Stimulated activated CD4-positive, alpha-beta T cell treated with anti-CD3 and anti-CD28 coated beads, Interleukin-1b, Interleukin-23, amount 100 ng/mL, for 1 hour (primary cell): ENCODE measurements at places on chromosomes 5 and 9.
A peak's percentile ranks its signal among the peaks of the same experiment; 100 is the strongest.

GRCh38 chr9:116383936-116384335, 230.3 kb downstream of the PAPPA start:
- no peak for DNase-seq

DNA sequence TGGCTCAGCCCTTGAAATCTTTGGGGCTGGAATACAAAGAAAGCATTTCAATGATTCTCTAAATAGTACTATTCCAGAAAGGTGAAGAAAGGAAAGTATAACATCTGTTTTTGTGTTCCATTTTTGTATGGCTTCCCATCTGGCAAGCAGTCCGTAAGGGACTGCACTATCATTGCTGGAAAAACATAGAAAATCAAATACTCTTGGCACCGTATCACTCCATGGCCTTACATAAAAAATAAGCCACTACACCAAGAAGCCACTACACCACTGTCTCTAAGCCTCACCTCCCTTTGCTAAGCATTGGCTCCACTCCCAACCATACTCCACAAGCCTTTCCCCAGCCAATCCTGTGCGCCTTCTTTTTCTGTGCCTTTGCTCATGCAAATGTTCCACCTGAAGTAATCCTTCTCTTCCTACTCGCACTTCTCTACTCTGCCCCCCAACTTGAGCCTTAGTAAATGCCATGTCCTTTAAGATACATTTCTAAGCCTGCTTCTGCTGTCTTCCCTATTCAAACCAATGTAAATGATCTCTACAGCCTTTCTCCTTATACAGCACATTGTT, 454.6 kb upstream of the TUSC1 start:
- DNase-seq = no peak

- DNase-seq = no peak
Measured at GRCh38 chr9:137550231-137550621, at the start of gene PNPLA7. TSS of gene PNPLA7 (minus strand) at chr9:137550402. CDS start at chr9:137550197, 205 bp downstream.

- no peak for DNase-seq
Measured at GRCh38 chr5:102918986-102919610, 164.0 kb downstream of the PAM start.

- DNase-seq = no peak
Measured at GRCh38 chr5:98200726-98201541, 572.5 kb upstream of the RGMB start.

GRCh38 chr5:171513591-171513990, 94.1 kb downstream of the FGF18 start:
- no peak for DNase-seq

GRCh38 chr9:112032743-112033142, 136.1 kb downstream of the UGCG start:
- DNase-seq = no peak

DNA sequence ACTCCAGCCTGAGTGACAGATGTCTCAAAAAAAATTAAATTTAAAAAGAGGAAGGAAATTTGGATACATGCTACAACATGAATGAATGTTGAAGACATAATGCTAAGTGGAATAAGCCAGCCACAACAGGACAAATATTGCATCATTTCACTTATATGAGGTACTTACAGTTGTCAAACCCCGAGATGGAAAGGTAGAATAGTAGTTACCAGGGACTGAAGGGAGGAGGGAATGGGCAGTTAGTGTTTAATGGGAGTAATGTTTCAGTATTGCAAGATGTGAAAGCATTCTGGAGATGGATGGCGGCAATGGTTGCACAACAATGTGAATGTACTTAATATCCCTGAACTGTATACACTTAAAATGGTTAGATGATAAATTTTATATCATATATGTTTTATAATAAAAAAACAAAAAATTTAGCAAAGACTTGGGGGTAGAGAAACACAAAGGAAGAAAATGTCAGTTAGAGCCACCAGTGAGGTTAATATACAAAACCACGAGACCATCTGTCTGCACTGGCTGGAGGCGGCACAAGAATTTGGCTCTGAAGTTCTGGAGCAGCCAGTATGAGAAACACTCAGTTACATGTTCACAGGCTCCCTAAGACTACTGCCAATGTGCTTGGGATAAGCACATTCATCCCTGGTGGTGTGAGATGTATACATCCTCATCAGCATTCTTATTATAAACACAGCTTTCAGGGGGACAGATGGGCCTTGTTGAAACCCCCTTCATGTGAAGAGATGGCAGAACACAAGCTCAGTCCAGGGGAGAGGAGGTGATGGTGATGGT, 37.0 kb upstream of the RPS23 start:
- DNase-seq = no peak

DNA sequence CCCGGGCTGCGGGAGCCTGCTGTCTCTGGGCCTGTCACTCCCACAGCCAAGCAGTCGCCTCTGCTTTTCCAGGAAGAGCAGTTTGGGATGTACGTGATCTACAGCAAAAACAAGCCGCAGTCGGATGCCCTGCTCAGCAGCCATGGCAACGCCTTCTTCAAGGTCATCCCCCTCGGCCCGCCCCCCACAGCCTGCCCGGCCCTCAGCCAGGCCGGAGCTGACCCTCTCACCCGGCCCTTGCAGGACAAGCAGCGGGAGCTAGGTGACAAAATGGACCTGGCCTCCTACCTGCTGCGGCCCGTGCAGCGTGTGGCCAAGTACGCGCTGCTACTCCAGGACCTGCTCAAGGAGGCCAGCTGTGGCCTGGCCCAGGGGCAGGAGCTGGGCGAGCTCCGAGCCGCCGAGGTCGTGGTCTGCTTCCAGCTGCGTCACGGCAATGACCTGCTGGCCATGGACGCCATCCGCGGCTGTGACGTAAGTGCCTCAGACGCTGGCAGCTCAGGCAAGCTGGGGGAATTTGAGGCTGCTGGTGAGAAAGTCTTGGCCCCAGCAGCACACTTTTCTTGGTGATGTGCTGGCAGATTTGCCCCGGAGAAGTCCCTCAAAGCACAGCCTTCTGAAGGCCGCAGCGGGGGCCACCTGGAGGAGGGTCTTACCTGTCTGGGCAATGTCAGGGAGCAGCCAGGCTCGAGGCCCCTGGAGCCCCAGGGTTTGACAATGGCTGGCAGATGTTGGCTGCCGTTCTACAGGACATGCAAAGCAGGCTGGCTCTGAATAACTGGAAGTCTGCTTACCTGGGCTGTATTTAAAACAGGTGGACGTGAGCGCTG, 20.1 kb upstream of the LRRC14B start:
- no peak for DNase-seq

DNA sequence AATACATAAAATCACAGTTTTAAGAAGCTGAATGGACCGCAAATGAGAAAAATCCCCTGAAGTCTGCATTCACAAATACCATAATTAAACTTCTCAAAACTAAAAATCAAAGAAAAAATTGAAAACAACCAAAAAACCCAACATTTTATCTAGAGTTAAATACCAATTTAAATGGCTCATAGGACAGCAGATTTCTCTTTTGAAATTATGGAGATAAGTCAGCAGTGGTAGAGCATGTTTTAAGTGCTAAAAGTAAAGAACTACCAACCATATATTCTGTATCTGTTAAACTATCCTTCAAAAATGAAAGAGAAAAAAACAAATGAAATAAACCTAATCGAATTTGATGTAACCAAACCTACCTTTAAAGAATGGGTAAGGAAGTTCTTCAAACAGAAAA, 862.8 kb downstream of the TAF11L14 start:
- DNase-seq = no peak

- DNase-seq = no peak
Measured at GRCh38 chr9:130138171-130138653, 34.0 kb upstream of the NCS1 start.

DNA sequence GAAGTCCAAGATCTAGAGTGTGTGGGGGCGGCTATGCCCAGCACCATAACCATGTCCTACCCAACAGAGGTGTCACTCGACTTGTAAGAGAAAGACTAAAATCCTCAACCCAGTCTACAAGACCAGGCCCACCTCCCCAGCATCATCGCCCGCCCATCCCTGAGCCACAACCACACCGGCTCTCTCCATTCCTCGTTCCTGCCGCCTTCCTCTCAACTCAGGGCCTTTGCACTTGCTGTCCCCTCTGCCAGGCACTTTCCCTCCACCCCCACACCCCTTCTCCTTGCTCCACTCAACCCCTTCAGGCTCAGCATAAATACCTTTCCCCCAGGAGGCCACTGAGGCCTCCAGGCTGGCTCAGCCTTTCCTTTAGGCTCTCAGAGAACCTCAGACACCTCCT, 69.3 kb downstream of the PAX5 start:
- DNase-seq = no peak

DNA sequence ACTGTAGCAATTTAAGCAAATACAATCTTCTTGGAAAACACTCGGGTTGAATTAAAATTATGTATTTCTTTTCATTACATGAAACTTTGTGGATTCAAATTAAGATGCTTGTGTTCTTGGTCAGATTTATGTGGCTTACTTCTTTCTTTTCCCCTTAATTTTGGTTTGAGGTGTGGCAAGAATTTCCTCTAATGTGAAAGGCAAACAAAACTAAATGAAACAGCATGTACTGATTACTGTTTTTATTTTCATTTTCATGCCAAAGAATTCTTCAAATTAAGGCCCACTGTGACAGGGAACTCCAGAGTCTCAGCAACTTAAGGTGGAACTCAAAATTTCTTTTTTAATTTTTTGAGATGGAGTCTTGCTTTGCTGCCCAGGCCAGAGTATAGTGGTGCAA, at the start of gene OMD:
TSS of gene OMD (minus strand) at position 132 of the 400 bp plus-strand sequence. CDS start 6,913 bp downstream, outside the sequence.
- no peak for DNase-seq

GRCh38 chr5:149238540-149238939, 33.1 kb upstream of the AFAP1L1 start:
- no peak for DNase-seq

GRCh38 chr5:8457187-8458037, 588.5 kb downstream of the MTRR start:
- peak; percentile 77 for DNase-seq

DNA sequence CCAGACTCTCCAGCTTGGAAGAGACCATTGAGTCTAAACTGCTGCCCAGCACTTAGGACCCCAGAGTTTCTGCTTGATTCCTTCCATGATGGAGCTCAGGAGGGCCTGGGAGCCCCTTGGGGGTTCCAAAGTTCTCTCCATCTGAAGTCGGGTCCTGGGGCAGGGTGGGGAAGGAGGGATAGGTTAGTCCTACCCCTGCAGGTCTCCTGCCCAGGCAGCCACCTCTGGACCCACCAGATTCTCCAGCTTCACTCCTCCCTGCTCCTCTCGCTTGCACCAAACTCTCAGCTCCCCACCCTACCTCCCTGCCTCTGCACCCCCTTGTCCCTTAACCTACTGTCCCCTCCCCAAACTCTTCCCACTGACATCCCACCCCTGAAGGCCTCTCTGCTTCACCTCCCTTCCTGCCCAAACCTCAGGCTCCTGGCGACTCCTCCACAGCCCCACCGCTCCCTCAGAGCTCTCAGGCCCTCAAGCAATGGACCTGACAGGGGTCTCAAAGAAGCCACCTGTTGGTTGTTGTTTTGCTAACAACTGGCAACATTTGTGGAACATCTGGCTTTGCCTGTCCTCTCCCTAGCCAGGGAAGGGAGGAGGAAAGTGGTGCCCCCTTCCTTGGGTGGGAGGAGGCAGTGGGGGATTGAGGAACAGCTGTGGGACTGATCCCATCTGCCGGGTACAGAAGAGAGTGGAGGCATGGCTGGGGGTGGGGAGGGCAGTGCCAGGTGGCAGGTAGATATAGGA, 137.5 kb downstream of the RGS3 start:
- DNase-seq = no peak

GRCh38 chr9:26247861-26248260, 569.6 kb upstream of the TUSC1 start:
- DNase-seq = no peak

GRCh38 chr9:93894691-93895079, 60.5 kb downstream of the BARX1 start:
- DNase-seq = no peak

DNA sequence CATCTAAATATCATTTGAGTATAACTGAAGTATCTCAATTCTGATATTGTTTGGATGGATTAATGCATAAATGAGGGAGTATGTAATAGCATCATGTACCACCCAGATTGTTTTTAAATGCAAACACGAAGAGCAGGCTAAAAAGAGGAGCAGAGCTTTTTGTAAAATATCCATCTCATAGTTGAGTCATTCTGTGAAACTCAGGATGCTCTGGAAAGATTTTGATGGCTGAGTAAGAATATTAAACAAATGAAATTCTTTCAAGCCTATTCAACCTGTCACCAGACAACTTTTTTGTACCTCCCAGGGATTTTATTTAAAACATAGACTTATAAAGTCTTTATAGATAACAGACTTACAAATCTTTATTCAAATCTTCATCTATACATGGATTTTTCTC, 625.9 kb downstream of the TLE4 start:
- no peak for DNase-seq

- DNase-seq = no peak
Measured at GRCh38 chr9:5897851-5898250, 7.2 kb downstream of the MLANA start.

DNA sequence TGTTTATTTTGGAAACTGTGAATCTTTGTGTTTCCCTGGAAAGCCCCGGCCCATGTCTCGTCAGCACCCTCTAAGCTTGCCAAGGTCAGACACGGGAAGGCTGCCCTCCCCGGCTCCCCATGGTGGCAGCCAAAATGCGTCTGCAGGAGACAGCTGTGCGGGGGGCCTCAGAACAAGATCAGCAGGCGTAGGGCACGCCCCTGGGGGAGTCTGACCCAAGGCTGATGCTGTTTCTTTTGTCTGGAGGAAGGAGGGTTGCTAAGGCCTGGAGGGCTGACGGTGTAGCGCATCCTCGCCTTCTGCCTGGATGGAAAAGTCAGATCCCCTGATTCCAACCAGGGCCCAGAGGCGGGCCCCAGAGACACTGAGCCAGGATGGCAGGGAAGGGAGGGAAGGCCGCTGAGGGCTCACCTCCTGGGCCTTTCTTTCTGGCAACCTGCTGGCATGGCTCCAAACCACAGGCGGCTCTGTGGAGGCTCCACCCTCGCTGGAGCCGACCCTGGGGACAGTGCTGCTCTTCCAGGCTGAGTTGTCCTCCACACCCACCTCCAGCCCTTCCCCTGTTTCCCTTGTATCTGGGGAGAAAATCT, 57.2 kb downstream of the OLFM1 start:
- DNase-seq = no peak

DNA sequence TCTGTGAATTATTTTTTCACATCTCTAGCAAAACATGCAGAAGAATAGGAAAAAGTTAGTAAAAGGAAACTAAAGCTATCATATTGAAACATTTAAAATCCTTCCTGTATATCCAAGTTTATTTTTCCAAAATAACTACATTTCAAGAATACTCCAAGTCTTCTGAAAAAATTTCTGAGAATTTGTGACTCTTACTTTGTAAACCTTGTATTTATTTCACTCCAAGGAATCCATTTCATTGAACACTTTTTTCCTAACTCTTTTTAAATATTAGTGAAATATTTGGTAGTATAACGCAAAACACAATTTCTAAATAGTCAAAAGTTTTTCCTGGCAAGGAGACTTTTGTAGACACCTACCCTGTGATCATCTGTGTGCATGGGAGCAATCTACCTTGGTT, 19.3 kb downstream of the ECM2 start:
- DNase-seq = no peak

- DNase-seq = no peak
Measured at GRCh38 chr9:130406278-130406895, 38.4 kb upstream of the ASS1 start.
